Chondrocyte (in vitro differentiated cells): ENCODE measurements at places on chromosomes 1 and 21. TPM values are rescaled to one million over a fixed set of nuclear protein-coding genes. Genes with fewer than 3 reads are reported as not detected.
A peak's percentile ranks its signal among the peaks of the same experiment; 100 is the strongest.

- DNase-seq, result no peak
- no peaks in the 10 kb centered on the region for H3K27me3 ChIP-seq
- peak overlapping the region; percentile 20 for H3K27ac ChIP-seq
Observed at GRCh38 chr1:26287811-26288210, 7.9 kb downstream of the SH3BGRL3 start.

GRCh38 chr1:24074817-24075589 lies 36.9 kb downstream of the MYOM3 start:
- H3K27ac ChIP-seq, result no peak overlapping the region
- no peaks in the 10 kb centered on the region for H3K36me3 ChIP-seq
- peaks cover 5% of the 10 kb centered on the region for H3K4me1 ChIP-seq
- no peak overlapping the region for H3K4me3 ChIP-seq

RNU1-1 gene
- 1,438 to 1,620 TPM (median 1,579 TPM) in 3 replicates for total RNA-seq

DNA sequence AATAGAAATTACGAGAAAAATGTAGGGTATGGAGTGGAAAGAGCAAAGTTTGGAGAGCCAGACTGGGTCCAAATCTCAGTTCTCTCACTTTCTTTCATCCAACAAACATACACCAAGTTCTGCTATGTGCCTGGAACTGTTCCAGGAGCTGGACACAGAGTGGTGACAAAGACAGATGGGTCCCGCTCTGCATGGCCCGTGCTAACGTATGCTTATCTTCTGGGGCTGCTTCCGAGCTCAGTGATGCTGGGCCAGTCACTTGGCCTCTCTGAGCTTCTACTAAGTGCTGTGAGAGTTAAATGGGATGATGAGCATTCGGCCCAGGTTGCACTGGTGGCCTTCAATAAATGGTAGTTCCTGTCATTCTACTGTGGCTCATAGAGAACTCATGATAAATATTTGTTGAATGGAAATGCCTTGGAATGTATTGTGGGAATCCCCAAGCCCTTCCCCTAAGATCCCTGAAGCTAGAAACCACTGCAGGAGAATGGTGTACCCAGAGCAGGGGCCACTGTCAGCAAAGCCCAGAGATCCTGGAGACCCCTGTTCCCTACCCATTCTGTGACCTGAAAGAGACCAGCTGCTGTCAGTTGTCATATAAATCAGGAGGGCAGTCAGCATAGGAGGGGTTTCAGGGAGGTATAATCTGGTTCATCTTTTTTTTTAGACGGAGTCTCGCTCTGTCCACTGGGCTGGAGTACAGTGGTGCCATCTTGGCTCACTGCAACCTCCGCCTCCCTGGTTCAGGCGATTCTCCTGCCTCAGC lies 3.8 kb downstream of the LEMD1 start:
- no peak overlapping the region for H3K27ac ChIP-seq
- H3K4me3 ChIP-seq, result no peak overlapping the region
- H3K36me3 ChIP-seq, result no peaks in the 10 kb centered on the region

GRCh38 chr1:33459691-33460090 lies 12.8 kb upstream of the ZSCAN20 start:
- H3K27me3 ChIP-seq, result no peaks in the 10 kb centered on the region
- no peak for DNase-seq
- peaks cover 63% of the 10 kb centered on the region for H3K4me1 ChIP-seq
- H3K27ac ChIP-seq, result peak overlapping the region; percentile 81
- no peaks in the 10 kb centered on the region for H3K36me3 ChIP-seq

DNA sequence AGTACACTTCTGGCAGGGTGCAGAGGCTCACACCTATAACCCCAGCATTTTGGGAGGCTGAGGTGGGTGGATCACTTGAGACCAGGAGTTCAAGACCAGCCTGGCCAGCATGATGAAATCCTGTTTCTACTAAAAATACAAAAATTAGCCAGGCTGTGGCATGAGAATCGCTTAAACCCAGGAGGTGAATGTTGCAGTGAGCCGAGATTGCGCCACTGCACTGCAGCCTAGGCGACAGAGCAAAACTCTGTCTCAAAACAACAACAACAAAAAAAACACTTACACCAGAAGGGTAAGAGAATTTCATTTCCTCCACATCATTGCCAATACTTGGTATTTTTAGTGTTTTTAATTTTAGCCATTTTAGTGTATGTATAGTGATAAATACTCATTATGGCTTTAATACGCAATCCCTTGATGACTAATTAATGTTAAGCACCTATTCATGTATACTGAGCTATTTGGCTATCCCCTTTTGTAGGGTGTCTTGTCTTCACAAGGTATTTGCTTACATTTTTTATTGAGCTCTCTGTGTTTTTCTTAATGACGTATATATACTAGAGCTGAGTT lies 77.1 kb upstream of the TNR start:
- peaks cover 9% of the 10 kb centered on the region for H3K4me1 ChIP-seq
- no peak for DNase-seq
- H3K4me3 ChIP-seq, result no peak overlapping the region
- H3K27ac ChIP-seq, result no peak overlapping the region

DNA sequence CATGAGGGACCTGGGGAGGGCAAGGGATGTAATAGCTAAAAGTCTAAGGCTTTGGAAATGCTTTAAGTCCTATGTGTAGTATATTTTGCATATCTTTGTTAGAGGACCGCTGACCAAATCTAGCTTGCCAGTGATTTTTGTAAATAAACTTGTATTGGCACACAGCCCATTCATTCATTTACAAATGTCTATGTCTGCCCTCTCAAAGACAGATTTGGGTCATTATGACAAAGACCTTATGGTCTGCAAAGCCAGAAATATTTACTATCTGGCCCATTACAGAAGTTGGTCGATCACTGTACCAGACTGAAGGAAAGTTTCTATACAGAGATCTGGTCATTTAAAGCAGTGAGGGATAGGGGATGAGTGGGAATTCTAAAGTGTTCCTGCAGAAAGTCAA lies 120.1 kb upstream of the RAVER2 start:
- DNase-seq, result no peak
- peaks cover 20% of the 10 kb centered on the region for H3K4me1 ChIP-seq
- H3K27me3 ChIP-seq, result no peaks in the 10 kb centered on the region
- H3K36me3 ChIP-seq, result no peaks in the 10 kb centered on the region
- H3K4me3 ChIP-seq, result no peak overlapping the region

UTS2 gene
- not detected in 3 replicates for total RNA-seq

DNA sequence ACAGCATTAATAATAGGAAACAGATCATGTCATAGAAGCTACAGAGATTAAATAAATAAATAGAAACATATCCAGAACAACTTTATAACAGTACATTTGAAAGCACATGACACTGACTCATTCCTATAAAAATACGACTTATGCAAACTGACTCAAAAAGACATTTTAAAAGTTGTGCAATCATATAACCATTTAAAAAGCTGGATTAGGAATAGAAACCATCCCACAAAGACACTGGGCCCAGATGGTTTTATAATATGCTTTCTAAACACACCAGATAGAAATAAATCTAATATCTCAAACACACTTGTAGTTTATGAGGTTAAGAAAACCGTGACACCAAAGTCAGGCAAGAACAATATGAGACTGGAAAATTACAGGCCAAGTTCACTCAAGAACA lies 47.6 kb downstream of the MATN1 start:
- H3K4me1 ChIP-seq, result peaks cover 9% of the 10 kb centered on the region
- no peak overlapping the region for H3K4me3 ChIP-seq
- no peak for DNase-seq
- peaks cover 8% of the 10 kb centered on the region for H3K27me3 ChIP-seq
- H3K36me3 ChIP-seq, result peaks cover 3% of the 10 kb centered on the region

- H3K4me3 ChIP-seq, result no peak overlapping the region
- peaks cover 5% of the 10 kb centered on the region for H3K4me1 ChIP-seq
- no peaks in the 10 kb centered on the region for H3K36me3 ChIP-seq
- no peak overlapping the region for H3K27ac ChIP-seq
Observed at GRCh38 chr1:115706587-115707425, 61.7 kb downstream of the CASQ2 start.

FCRL5 gene
- total RNA-seq, result not detected in 3 replicates

RNF186 gene
- total RNA-seq, result not detected in 3 replicates

GRCh38 chr1:246218686-246219085 lies 288.4 kb downstream of the SMYD3 start:
- H3K4me3 ChIP-seq, result no peak overlapping the region
- H3K27ac ChIP-seq, result no peak overlapping the region
- H3K27me3 ChIP-seq, result no peaks in the 10 kb centered on the region
- H3K4me1 ChIP-seq, result peaks cover 35% of the 10 kb centered on the region
- no peaks in the 10 kb centered on the region for H3K36me3 ChIP-seq
- no peak for DNase-seq

GRCh38 chr1:235147269-235147668 lies 13.8 kb downstream of the RBM34 start:
- H3K27ac ChIP-seq, result no peak overlapping the region
- H3K4me1 ChIP-seq, result no peaks in the 10 kb centered on the region
- H3K36me3 ChIP-seq, result peaks cover 32% of the 10 kb centered on the region
- DNase-seq, result no peak
- no peak overlapping the region for H3K4me3 ChIP-seq

- H3K27me3 ChIP-seq, result no peaks in the 10 kb centered on the region
- H3K27ac ChIP-seq, result no peak overlapping the region
- DNase-seq, result no peak
- peaks cover 12% of the 10 kb centered on the region for H3K4me1 ChIP-seq
Observed at GRCh38 chr1:246425139-246425794, 81.8 kb downstream of the SMYD3 start.

GRCh38 chr1:220195701-220196100 lies 76.6 kb downstream of the RAB3GAP2 start:
- H3K36me3 ChIP-seq, result peaks cover 21% of the 10 kb centered on the region
- H3K27me3 ChIP-seq, result no peaks in the 10 kb centered on the region
- peaks cover 6% of the 10 kb centered on the region for H3K4me1 ChIP-seq

KRTAP24-1 gene
- total RNA-seq, result not detected in 3 replicates

MYOG gene
- total RNA-seq, result not detected in 3 replicates

DNA sequence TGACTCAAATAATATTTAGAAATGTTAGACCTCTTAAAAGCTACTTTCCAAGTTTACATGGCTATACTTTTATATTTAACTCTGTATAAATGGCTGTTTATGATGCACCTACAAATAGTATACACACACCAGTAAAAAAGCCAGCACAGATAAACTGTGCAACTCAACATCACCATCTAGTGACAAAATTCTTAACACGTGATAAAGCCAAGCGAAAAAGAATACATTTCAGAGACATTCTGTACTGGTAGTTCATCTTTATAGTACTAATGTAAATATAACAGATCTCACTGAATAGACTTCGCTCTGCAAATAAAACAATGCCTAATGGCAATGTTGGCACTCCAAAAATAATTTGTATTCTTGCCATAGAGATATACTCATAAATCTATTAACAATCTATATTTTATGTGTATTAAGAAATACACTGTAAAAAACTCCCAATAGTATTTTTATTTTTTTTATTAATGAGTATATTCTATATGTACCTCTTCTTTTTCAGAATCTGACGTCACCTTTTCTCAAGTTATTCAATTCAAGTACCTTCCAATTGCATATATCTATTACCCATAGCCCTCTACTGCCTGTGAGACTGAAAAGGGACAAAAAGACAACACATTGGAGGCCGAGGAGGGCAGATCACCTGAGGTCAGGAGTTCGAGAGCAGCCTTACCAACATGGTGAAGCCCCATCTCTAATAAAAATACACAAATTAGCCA lies 100.2 kb downstream of the DPYD start:
- no peaks in the 10 kb centered on the region for H3K36me3 ChIP-seq
- no peaks in the 10 kb centered on the region for H3K27me3 ChIP-seq

AADACL3 gene
- total RNA-seq, result not detected in 3 replicates

DNA sequence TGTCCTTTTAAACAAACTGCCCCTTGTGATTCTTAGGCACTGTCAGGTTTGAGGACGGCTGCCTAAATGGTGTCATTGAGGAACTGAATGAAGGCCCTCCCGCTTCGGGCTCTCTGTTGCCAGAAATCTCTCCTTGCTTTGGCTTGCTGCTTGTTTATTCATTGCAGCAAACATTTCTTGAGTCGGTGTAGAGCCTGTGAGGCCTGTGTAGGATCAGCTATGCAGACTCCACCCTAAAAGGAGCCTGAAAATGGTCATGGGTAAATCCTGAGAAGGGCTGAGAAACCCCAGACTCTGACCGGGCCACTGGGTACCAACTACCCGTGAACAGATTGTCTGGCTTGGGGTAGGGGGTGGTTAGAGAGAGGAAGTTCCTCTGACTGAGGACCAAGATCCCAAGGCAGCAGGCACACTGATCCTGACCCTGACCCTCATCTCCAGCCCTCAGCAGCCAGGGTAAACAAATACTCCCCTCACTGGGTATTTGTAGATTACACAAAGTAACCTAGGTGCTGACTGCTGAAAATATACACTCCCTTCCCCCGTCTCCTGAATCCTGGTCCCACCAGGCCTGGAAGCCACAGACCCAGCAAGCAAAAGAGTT lies 3.1 kb downstream of the IL6R start:
- no peak overlapping the region for H3K27ac ChIP-seq
- DNase-seq, result no peak
- H3K27me3 ChIP-seq, result peaks cover 2% of the 10 kb centered on the region
- no peak overlapping the region for H3K4me3 ChIP-seq
- H3K4me1 ChIP-seq, result peaks cover 30% of the 10 kb centered on the region

DNA sequence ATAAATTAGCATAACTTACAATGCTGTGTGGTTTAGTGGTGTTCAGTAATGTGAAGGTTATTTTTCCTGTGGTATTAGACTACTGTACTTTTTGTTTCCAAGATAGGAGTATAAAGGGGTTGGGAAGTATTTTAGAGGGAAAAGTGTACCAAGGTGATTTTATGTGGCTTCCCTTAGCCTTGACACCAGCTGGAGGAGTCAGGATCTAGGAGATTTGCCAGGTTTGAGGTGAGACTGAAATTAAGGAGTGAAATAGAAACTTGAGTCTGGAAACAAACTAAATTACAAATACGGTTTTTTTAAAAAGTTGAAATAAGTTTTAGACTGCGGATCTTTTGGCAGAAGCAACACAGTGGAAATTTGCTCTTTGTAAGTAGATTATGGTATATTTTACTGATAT lies 32.3 kb downstream of the COG2 start:
- no peaks in the 10 kb centered on the region for H3K27me3 ChIP-seq

- peaks cover 18% of the 10 kb centered on the region for H3K4me1 ChIP-seq
- H3K27me3 ChIP-seq, result no peaks in the 10 kb centered on the region
- no peak overlapping the region for H3K27ac ChIP-seq
- peaks cover 2% of the 10 kb centered on the region for H3K36me3 ChIP-seq
- no peak overlapping the region for H3K4me3 ChIP-seq
- no peak for DNase-seq
Observed at GRCh38 chr1:97245682-97246081, 524.1 kb downstream of the PTBP2 start.

GRCh38 chr1:238401144-238401543 lies 510.4 kb upstream of the ZP4 start:
- H3K27me3 ChIP-seq, result no peaks in the 10 kb centered on the region
- H3K4me1 ChIP-seq, result peaks cover 7% of the 10 kb centered on the region
- H3K27ac ChIP-seq, result no peak overlapping the region
- no peak overlapping the region for H3K4me3 ChIP-seq

RIPK4 gene
- 6.1 to 11.3 TPM (median 11.1 TPM) in 3 replicates for total RNA-seq

GJB3 gene
- total RNA-seq, result not detected in 3 replicates

FAM72D gene
- 0.44 to 0.45 TPM in 2 of 3 replicates, not detected in the other for total RNA-seq

CD1E gene
- total RNA-seq, result not detected in 3 replicates
